ENCODE measurements at places on chromosomes 7 and 10. TPM values are rescaled to one million over a fixed set of nuclear protein-coding genes. Genes with fewer than 3 reads are reported as not detected.

CCDC172 gene
- polyA plus RNA-seq: not detected

EPO gene
- polyA plus RNA-seq: not detected

COL1A2 gene
- polyA plus RNA-seq: 2.3 TPM

PSTK gene
- polyA plus RNA-seq: 27.1 TPM

TMEM213 gene
- polyA plus RNA-seq: not detected

BCCIP gene
- polyA plus RNA-seq: 73.5 TPM

GIMAP7 gene
- polyA plus RNA-seq: not detected

GBX1 gene
- not detected for polyA plus RNA-seq

ZPBP gene
- polyA plus RNA-seq: not detected

PALD1 gene
- 0.98 TPM for polyA plus RNA-seq

PRLHR gene
- polyA plus RNA-seq: 0.20 TPM

TEX36 gene
- polyA plus RNA-seq: not detected

KIAA1549 gene
- polyA plus RNA-seq: 14.8 TPM

ANKRD61 gene
- not detected for polyA plus RNA-seq

AOAH gene
- 0.76 TPM for polyA plus RNA-seq

H2BK1 gene
- polyA plus RNA-seq: not detected

FOXI2 gene
- polyA plus RNA-seq: not detected

NEUROD6 gene
- not detected for polyA plus RNA-seq

Measured in neural cell (in vitro differentiated cells).